ENCODE measurements at places on chromosomes 1 and 21. TPM values are rescaled to one million over a fixed set of nuclear protein-coding genes. Genes with fewer than 3 reads are reported as not detected.
A peak's percentile ranks its signal among the peaks of the same experiment; 100 is the strongest.

DNA sequence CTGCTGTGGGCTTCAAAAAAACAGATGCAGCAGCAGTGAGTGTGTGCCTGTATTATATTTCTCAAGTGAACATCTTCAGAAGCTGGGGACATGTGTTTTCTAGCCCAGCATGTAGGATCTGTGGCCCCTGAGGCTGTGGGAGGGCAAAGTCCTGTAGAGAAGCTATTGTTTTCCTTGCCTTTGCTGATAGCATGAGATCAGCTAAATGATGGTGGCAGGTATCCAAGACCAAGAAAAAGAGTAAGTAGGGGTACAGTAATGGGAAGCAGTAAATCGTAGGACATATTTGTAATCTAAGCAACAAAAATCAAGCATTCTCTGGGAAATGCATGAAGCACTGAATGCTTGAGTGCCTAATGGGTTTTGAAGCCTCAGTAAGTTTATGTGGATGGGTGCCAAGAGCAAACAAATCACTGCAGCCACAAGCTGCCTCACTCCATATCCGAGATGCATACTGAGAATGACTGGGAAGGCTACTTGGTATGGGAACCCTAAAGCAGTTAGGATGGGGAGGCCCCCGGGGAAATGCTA lies 98.3 kb downstream of the CD58 start:
- no peak for DNase-seq

- no peak for DNase-seq
Measured at GRCh38 chr1:53284224-53285020, 43.4 kb downstream of the LRP8 start.

DNA sequence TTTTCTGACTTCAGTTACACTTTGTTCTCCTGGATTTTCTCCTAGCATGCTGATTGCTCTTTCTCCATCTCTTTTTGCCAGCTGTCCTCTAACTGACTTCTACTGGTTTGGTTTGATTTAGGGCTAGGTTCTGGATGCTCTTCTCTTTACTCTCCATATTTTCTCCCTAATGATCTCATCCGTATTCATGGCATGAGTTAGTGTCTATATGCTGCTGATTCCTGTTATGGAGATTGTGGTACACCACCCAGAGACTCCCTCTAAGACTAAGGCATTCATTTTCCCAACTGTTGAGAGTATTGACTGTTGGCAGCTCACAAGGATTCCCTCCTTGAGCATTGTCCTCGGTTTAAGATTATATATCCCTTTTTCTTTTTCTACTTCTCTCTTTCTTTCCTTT lies 28.9 kb downstream of the S1PR1 start:
- DNase-seq: no peak

DNA sequence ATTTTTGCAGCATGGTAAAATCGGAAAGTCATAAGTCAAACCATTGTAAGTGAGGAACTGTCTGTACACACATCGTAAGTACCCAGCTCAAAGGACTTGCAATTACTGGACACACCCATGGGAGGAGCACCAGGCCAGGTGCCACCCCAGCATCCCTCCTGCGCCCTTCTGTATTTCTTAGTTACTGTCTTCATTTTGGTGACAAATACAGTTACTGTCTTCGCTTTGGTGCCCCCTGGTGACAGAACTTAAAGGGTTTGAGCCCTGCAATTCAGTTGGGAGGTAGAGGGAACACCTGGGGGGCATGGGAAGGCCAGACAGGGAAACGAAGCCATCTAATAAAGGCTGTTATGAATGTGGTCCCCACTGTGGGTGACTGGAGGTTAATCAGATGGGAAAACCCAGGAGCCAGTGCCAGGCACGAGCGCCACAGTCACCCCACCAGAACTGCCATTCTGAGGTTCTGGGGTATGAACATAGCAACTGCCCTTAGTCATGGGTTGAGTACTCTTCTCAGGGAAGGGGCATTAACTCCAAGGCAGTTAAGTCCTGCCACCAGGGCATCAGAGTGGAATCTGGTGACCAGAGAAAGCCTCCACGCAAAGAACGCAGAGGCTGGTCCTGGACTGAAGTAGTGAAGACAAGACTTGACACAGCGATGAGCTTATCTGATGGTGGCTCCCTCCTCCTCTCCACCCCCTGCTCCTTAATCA lies 612.9 kb downstream of the PTPRU start:
- peak; percentile 69 for DNase-seq

GRCh38 chr1:154931940-154932487 lies 4.5 kb downstream of the PMVK start:
- no peak for DNase-seq

DNA sequence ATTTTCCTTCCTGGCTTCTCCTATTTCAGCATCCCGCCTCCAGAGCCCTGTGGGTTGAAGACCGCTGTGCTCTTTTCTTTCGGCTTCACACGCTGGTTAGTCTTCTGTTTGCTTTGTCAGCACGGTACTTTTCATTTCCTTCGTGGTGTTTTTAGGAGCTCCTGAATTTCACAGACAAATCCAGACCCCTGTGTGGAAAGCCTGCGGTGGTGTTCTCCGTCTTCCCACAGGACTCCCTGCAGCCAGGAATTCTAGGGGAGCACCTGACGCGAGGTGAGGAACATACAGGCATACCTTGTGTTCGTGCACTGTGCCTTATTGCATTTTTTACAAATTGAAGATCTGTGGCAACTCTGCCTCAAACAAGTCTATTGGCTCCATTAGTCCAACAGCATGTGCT lies 210.2 kb upstream of the MAP1LC3C start:
- no peak for DNase-seq

- no peak for DNase-seq
Measured at GRCh38 chr1:48002142-48002541, 5.0 kb upstream of the TRABD2B start.

DNA sequence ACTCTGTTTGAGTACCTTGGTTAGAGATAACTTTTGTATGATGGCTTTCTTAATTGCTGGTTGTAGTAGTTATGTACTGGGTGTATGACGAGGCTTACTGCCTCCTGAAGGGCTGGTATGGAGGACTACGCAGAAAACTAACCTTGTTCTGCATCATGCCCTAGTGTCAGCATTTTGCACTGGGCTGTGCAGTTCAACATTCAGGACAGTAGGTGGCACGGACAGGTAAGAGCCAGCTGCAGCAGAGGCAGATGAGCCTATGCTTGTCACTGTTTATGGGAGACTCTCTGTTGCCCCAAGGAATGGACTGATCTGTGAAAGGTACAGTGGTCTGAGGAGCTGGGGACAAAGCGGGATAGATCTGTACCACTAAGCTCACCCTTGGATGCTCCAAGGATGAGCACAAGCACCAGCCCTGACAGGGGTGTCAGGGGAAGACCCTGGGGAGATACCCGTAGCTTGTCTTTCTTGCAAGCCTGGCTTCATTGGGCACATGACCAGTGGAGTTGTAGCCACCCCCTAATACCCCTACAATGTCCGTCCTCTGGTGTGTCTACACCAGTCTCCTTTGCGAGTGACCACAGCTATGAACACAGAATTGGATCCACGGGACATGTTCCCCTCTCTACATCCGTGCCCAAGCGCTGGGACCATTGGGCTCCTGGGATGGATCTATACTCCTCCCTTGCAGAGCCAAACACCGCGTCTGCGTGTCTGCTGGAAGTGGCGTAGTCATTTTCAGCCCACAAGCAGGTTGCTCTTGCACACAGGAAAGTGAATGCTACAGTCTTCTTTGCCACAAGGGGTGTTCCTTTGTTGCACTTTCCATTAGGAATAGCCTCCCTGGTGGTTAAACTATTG lies 51.1 kb upstream of the CFHR3 start:
- peak; percentile 70 for DNase-seq

- no peak for DNase-seq
Measured at GRCh38 chr1:163378554-163378953, 56.8 kb downstream of the NUF2 start.

- no peak for DNase-seq
Measured at GRCh38 chr1:164320790-164321731, 237.9 kb upstream of the PBX1 start.

GRCh38 chr21:37970548-37970947 lies 54.3 kb upstream of the KCNJ6 start:
- DNase-seq: no peak

DNA sequence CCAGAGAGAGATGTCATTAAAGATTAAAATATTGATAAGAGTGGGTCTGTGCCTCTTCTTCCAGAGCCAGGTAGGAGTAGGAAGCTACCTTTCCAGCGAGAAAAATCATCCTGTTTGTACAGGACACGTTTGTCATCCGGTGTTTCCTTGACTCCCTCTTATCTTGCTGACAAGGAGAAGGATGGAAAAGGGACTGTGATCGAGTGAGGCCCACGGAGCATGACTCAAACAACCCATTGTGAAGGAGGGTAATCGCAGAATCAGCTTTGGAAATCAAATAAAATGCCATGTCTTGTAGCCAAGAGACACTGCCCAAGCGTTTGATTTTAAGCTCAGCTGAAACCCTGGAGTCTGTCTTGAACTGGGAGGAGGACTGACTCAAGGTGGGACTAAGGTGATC lies 97.7 kb downstream of the IGSF21 start:
- DNase-seq: no peak

- no peak for DNase-seq
Measured at GRCh38 chr1:39088658-39089057, 62.5 kb downstream of the NDUFS5 start.

DNA sequence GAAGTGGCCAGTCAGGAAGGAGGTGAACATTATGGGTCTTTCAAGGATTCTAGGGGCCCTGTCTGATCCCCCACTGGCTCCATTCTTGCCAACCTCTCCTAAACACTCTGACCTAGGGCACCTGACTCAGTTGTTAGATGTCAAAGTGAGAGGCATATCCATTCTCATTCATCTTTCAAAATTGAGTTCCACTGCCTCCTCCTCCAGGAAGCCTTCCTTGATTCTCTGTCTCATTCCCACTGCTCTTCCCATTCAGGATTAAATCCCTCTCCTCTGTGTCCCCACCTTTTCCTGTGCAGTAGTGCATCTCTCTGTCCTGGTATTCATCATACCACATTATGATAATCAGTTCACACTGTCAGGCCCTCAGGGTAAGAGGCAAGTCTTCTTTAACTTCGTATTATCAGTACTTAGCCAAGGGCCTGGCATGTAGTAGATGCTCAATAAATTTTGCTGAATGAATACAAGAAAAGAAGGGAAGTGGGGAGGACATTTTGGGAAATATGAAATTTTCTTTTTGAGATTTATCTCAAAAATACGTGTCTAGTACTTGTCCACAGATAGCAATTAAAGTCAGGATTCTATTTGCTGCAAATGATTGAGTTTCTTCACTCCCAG lies 61.8 kb upstream of the ITPKB start:
- DNase-seq: no peak

DNA sequence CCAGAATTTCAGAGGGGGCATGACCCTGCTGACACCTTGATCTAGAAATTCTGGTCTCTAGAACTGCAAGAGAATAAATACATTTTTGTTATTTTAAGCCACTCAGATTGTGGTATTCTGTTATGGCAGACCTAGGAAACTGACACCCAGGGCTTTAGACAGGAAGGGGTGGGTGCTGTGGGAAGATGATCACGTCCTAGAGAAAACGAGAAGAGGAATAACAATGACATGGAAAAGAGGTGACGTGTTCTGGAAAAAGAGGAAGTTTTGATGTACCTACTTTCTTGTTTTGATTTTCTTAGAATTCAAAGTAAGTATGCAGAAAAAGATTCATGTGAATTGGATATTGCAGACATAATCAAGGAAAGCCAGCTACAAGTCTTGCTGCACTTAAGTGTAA lies 232.9 kb upstream of the RUNX1 start:
- no peak for DNase-seq

The CHI3L2 gene
- total RNA-seq: 12.7 TPM

The ADGRB2 gene
- total RNA-seq: 1.2 TPM

The RNPEP gene
- total RNA-seq: 49.2 TPM

The BCAN gene
- not detected for total RNA-seq

The KIAA0040 gene
- 26.1 TPM for total RNA-seq
